ENCODE measurements at places on chromosomes 11 and 22. TPM values are rescaled to one million over a fixed set of nuclear protein-coding genes. Genes with fewer than 3 reads are reported as not detected.

- peaks cover 3% of the 10 kb centered on the region for H3K27me3 ChIP-seq
- no peak for DNase-seq
- H3K36me3 ChIP-seq: no peaks in the 10 kb centered on the region
- H3K27ac ChIP-seq: no peak overlapping the region
- H3K4me1 ChIP-seq: no peaks in the 10 kb centered on the region
Measured at GRCh38 chr22:20218326-20218872, 49.7 kb downstream of the RTN4R start.

- H3K36me3 ChIP-seq: no peaks in the 10 kb centered on the region
- H3K27ac ChIP-seq: no peak overlapping the region
- no peaks in the 10 kb centered on the region for H3K27me3 ChIP-seq
- DNase-seq: no peak
Measured at GRCh38 chr11:86941077-86941870, 13.9 kb downstream of the FZD4 start.

DNA sequence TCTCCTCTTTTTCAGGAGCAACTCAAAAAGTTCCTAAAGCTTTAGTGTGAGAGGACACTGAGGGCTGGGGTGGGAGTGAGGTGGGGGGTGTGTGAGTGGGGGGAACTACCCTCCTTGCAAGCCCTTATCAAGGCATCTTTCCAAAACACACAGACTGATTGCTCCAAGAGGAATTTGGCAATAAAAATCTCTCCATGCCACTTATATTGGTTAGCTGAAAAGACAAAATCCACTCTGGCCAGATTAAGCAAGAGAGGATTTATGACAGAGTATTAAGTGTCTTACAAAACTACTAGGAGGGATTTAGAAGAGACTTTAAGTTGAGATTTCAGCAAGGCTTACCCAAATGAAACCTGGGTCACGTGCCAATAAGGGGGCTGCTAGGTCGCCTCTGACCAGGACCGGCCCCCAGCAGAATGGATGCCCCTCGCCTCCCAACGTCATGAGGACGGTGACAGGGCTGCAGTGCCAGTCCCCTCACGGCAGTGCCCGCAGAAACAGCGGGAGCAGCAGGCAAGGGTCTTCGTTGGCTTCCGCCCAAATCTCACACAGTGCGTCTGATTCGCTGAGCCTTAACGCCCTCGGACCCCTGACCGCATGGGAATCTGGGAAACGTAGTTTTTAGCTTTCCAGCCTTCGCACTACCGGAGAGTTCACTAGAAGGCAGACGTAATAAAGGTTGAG lies 22.1 kb upstream of the CTR9 start:
- no peak overlapping the region for H3K27ac ChIP-seq
- no peak for DNase-seq
- H3K27me3 ChIP-seq: no peaks in the 10 kb centered on the region
- no peaks in the 10 kb centered on the region for H3K36me3 ChIP-seq

DNA sequence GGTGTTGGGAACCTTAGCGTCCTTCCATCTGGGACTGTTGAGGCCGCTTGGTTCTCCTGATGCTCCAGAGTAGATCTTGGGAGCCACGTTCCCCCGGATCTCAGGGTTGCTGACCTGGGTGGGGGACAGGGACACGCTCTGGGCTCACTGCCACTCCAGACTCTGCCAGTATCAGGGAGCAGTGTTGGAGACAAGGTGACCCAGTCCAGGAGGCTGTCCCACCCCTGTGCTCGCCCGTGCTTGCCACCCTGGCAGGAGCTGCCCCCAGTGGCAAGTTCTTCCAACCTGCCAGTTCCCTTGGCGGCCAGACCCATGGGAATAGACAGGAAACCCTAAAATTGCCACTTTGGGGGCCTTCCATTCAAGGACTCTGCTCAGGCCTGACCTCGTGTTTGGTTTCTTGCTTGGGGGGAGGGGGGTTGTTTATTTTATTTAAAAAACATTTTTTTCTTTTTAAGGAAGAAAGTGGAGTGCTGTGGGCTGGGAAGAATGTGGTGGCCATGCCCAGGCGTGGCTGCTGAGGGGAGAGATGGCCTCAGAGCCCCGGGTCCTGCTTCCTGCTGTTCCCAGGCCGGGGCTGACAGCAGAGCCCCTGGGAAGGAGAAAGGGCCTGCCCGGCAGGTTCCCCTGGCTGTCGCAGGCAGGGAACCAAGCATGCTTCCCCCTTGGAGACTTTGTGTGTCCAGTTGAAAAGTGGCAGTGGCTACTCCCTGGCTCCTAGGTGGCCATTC lies 7.2 kb downstream of the GRK2 start:
- no peak for DNase-seq
- peaks cover 25% of the 10 kb centered on the region for H3K4me1 ChIP-seq
- H3K27me3 ChIP-seq: no peaks in the 10 kb centered on the region

DNA sequence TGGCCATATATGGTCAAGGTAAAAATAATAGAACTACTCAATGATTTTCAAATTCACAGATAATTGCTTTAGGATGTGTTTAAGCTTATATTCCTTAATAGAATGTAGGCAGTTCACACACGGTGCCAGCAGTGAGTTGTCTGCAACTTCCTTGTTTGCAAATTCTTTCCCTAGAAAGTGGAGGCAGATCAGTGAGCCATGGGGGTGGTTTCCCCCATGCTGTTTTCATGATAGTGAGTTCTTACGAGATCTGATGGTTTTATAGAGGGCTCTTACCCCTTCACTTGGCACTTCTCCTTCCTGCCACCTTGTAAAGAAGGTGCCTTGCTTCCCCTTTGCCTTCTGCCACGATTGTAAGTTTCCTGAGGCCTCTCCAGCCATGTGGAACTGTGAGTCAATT lies 111.8 kb upstream of the LMO1 start:
- DNase-seq: no peak
- H3K4me1 ChIP-seq: no peaks in the 10 kb centered on the region
- H3K4me3 ChIP-seq: no peak overlapping the region
- no peaks in the 10 kb centered on the region for H3K36me3 ChIP-seq

- H3K36me3 ChIP-seq: no peaks in the 10 kb centered on the region
- no peak for DNase-seq
- no peak overlapping the region for H3K27ac ChIP-seq
- H3K4me3 ChIP-seq: no peak overlapping the region
Measured at GRCh38 chr11:133078591-133079404, 453.5 kb downstream of the OPCML start.

GRCh38 chr11:96257972-96258934 lies 84.7 kb downstream of the MAML2 start:
- no peak overlapping the region for H3K4me3 ChIP-seq
- peak; percentile 45 for DNase-seq
- H3K36me3 ChIP-seq: no peaks in the 10 kb centered on the region
- peaks cover 44% of the 10 kb centered on the region for H3K4me1 ChIP-seq

DNA sequence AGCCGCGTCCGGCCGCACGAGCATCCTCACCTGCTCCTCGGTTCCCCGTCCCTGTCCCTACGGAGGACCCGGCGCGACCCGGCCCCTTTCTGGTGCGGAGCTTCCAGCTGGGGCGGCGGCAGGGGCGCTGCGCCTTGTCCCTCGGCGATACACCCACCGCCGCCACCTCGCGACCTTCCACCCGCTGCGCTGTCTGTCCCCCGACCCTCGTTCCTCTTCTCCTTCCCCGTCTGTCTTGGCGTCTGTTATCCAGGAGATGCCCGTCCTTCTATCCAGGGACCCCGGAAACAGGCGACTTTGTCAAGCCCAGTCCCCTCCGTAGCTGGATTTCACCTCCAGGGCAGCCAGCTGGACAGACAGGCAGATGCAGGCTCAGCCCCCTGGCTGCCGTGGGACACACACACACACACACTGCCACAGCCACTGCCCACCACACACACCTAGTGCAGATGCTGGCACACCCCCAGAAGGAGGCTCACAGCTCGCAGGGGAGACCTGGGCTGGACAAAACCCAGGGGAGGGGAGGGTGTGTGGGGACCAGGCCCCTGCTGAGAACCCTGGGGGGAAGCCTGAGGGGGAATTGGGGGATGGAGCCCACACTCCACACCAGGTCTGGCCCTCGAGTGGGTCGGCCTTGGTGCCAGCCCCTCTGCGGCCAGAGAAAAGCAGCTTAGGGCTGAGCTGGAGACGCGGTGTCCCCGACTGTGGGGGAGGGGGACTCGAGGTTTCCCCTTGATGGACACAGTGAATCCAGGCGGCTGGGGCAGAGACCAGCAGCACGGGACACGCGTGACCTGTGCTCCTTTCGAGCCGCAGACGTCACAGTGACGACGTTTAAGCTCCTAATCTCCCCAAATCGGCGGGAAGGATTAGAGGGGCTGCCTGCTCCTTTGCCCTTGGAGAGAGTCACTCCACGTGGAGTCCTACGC lies 788 bp downstream of the DRD4 start:
- no peaks in the 10 kb centered on the region for H3K36me3 ChIP-seq
- DNase-seq: no peak
- H3K27ac ChIP-seq: no peak overlapping the region
- no peak overlapping the region for H3K4me3 ChIP-seq
- H3K27me3 ChIP-seq: peaks cover 14% of the 10 kb centered on the region

DNA sequence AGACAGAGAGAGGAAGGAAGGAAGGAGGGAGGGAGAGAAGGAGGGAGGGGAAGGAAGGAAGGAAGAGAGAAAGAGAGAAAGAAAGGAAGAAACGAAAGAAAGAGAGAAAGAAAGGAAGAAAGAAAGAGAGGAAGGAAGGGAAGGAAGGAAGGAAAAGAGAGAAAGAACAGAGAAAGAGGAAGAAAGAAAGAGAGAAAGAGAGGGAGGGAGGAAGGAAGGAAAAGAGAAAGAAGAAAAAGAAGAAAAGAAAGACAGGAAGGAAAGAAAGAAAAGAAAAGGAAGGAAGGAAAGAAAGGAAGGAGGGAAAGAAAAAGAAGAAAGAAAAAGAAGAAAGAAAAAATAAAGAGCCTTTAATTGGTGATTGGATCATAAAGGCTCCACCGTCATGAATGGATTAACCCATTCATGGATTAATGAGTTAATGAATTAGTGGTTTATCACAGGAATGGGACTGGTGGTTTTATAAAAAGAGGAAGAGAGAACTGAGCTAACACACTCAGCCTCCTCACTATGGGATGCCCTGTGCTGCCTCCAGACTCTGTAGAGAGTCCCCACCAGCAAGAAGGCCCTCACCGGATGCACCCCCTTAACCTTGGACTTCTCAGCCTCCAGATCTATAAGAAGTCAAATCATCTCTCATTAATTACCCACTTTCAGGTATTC lies 9.0 kb upstream of the PLAAT2 start:
- H3K4me1 ChIP-seq: peaks cover 8% of the 10 kb centered on the region
- no peaks in the 10 kb centered on the region for H3K36me3 ChIP-seq
- H3K4me3 ChIP-seq: no peak overlapping the region
- H3K27me3 ChIP-seq: no peaks in the 10 kb centered on the region
- no peak for DNase-seq
- no peak overlapping the region for H3K27ac ChIP-seq

- no peaks in the 10 kb centered on the region for H3K4me1 ChIP-seq
- H3K36me3 ChIP-seq: peaks cover 43% of the 10 kb centered on the region
- no peak overlapping the region for H3K27ac ChIP-seq
- no peak overlapping the region for H3K4me3 ChIP-seq
- H3K27me3 ChIP-seq: no peaks in the 10 kb centered on the region
- DNase-seq: no peak
Measured at GRCh38 chr11:18332891-18333290, 10.5 kb downstream of the GTF2H1 start.

DNA sequence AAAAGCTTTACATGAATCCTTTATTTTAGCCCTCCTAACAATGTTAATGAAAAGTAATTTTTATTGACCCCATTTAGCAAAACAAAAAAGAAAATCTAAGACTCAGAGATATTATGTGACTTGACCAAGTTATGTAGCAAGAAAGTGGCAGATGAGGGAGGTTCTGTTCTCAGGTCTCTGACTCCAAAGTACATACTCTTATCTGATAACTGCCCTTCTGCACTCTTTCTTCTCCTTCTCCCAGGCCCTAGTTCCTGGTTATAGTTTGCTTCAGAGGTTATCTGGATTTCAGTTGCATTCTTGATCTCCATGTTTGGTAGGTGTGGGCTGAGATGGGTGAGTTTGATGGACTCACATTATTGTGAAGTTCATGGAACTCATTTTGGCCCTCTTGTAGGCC lies 4.5 kb downstream of the OR9Q2 start:
- H3K27me3 ChIP-seq: no peaks in the 10 kb centered on the region
- H3K36me3 ChIP-seq: no peaks in the 10 kb centered on the region

DNA sequence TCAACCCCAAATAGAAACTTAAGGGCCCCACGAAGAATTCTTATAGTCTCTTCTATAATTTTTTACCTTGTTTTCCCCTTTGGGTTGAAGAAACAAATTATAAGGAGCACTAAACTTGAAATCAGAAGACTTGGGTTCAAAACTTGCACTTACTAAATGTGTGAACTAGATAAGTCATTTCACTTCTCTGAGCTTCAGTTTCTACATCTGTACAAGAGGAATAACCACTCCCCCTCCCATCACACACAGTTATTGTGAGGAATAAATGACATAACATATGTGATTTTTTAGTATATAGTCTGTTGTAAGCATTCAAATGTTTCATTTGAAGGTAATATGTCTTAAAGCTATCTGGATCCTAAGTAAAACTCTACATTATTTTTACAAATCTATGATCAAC lies 78.8 kb downstream of the LIF start:
- no peaks in the 10 kb centered on the region for H3K4me1 ChIP-seq
- no peak for DNase-seq
- H3K4me3 ChIP-seq: no peak overlapping the region
- no peaks in the 10 kb centered on the region for H3K36me3 ChIP-seq
- H3K27ac ChIP-seq: no peak overlapping the region
- H3K27me3 ChIP-seq: no peaks in the 10 kb centered on the region

DNA sequence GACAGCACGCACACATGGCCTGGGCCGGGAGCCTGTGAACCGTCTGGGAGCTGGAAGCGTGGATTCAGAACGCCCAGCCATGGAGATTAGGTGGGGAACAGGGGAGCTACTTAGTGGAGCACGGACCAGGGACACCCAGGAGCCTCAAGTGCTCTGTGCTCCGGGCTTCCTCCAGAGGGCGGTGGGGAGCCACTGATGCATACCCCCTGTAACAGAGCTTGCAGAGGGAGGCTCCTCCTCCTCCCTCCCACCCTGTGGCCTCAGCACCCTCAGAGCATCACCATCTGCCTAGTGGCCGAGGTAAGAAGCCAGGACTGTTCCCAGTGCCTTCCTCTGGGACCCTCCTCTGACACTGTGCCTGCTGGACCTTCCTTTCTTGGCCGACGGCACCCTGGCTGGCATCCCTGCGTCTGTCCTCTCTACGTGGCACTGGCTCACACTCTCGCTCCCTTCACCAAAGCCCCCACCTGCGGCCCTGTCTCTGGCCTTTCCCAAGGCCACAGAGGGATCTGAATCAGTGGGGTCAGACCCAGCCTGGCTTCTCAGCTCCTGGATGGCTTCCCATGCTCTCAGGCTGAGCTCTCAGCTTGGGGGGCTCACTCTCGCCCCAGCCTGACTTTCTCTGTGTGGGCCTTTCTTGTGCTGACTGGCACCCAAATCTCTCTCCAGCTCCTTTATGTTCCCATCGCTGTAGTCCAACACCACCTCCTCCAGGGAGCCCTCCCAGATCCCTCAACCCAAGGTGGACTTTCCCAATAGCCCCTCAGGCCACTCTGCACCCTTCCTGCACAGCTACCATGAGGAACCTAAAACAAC lies 780.9 kb downstream of the BRD1 start:
- no peak overlapping the region for H3K4me3 ChIP-seq
- no peaks in the 10 kb centered on the region for H3K36me3 ChIP-seq
- no peak for DNase-seq
- H3K4me1 ChIP-seq: no peaks in the 10 kb centered on the region
- H3K27me3 ChIP-seq: no peaks in the 10 kb centered on the region

GRCh38 chr22:26238596-26238995 lies 69.3 kb downstream of the SEZ6L start:
- no peak overlapping the region for H3K4me3 ChIP-seq
- no peaks in the 10 kb centered on the region for H3K27me3 ChIP-seq
- no peak overlapping the region for H3K27ac ChIP-seq

The ATG2A gene
- total RNA-seq: 21.4 TPM

The MTA2 gene
- 123 TPM for total RNA-seq

The KRTAP5-9 gene
- total RNA-seq: not detected

The MPEG1 gene
- not detected for total RNA-seq

The GAS2L1 gene
- 24.3 TPM for total RNA-seq

The RAG2 gene
- not detected for total RNA-seq

The PRG2 gene
- not detected for total RNA-seq

The F2 gene
- total RNA-seq: 0.57 TPM

The PRDM11 gene
- total RNA-seq: 9.1 TPM

The GNG3 gene
- total RNA-seq: 0.46 TPM
